Stimulated activated CD4-positive, alpha-beta T cell treated with anti-CD3 and anti-CD28 coated beads, Interleukin-12 subunit alpha, Interleukin-12 subunit beta, amount 100 ng/mL, for 24 hours (primary cell): ENCODE measurements at places on chromosomes 2 and 18.

DNA sequence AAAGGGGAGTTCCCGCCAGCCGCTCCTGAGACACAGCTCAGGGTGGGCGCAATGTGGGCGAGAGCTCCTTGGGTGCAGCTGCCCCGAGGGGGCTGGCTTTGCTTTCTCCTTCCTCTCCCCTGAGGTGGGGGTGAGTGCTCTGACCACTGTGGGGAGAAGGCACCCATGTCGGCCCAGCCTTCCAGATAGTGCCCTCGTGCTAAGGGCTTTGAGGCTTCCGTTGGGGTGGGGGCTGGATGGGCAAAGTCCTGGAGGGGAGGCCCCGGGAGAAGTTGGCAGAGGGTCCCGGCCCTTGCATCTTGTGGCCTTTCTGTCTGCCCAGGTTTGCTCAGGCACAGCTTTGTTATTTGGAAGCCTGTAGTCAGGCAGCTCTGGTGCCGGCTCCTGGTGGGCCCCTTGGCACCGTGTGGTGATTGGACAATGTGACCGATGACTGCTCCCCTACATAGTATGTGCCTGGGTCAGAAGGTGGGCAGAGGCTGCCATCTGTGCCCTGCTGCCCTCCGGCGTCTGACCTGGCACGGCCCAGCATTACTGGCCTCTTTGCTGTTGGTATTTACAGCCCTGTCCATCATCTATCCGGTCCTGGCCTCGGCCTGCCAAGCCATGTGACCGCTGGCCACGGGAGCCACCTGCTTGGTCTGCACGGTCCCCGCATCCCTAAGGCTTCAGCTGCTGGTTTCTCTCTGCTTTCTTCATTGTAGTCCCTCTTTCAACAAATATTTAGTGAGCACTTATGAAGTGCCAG, 50.8 kb downstream of the TWIST2 start:
- no peak for DNase-seq

- no peak for DNase-seq
Observed at GRCh38 chr2:172985139-172985892, 90.3 kb upstream of the MAP3K20 start.

DNA sequence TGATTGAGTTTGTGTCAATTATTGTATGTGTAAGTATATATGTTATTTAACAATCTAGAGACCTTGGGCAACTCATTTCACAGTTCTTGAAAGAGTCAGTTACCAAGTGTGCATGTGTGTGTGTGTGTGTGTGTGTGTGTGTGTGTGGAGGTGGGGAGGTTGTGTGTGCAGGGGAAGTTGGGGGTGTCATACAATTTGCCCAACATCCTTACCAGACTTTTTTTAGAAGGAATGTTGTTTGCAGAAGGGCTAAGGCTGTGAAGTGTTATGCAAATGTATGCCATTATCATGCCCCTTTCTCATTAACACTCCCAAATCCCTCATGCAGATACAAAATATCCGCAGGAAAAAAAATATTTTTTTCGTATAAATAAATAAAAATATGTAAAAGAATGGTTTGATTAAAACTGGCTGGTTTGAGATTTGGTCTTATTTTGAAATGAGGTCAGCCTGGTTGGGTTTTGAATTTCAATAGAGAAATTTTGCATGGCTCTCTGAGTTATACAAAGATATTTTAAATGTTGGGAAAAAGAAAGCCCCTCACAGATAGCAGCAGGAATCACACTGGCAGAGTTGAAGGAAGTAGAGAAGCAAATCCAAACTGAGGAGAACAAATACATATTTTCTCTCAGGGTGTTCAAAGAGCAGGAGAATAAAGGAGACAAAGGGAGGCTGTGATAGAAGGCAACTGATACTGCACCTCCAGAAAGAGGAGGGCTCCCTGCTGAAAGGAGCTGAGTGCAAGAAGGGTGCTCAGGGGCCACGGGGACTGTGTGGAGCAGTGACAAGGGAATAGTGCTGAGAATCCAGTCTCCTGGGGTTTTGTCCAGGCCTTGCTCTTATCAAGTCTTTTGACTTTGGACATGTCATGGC, 1365.5 kb upstream of the CELF4 start:
- no peak for DNase-seq

DNA sequence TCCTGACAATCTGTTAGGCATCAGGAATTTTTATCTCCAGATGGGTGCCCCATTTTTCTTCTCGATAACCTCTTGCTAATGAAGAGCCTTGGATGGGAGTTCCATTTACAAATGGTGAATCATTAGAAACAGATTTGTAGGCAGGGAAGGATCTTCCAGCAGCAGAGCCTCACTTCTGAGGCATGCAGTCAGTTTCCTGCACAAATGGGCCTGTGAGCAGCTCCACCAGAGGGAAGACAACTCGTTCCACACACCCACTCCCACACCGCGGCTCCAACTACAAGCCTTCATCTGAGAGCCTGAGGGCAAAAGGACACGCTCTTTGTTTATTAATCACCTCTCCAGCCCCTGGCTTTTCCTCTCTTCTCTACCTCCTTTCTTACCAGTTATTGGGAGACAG, 108.5 kb downstream of the CTAGE1 start:
- no peak for DNase-seq

DNA sequence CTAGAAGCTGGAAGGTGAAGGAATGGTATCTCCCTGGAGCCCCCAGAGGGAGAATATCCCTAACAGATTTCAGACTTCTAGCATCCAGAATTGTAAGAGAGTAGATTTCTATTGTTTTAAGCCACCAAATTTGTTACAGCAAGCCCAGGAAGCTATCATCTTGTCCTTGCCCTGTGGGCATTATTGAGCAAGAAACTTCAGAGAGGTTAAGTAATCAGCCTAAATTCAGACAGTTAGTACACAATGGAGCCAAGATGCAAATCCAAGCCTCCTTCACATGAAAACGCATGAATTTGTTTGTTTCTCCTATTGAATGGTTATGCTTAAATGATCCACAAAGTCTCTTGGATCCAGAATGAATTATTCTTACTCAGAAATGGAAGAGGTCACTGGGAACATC, 55.2 kb upstream of the TRIB2 start:
- DNase-seq = no peak

GRCh38 chr2:71802556-71802955, 345.1 kb downstream of the CYP26B1 start:
- no peak for DNase-seq

DNA sequence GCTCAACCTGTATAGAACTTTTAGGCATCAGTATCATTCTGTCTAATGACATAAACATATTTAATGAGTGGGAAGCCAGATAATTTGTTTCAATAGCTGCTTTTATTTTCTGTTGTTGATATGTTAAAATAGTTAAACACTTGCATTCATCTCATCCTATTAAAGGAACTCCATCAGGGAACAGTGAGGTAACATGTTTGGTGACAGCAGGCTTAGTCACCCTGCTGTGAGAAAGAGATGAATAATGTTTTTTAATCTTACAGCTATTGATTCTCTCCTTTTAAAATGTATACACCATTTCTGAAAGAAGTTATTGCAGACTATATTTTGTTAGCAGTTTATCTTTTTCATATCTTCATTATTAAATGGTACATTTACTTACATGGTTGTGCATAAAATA, 123.3 kb upstream of the CWC22 start:
- DNase-seq = no peak

- DNase-seq = no peak
Observed at GRCh38 chr2:37365669-37366068, 21.2 kb downstream of the QPCT start.

- no peak for DNase-seq
Observed at GRCh38 chr2:60523963-60524362, 29.5 kb downstream of the BCL11A start.

GRCh38 chr2:19632403-19632991, 269.3 kb downstream of the TTC32 start:
- no peak for DNase-seq

DNA sequence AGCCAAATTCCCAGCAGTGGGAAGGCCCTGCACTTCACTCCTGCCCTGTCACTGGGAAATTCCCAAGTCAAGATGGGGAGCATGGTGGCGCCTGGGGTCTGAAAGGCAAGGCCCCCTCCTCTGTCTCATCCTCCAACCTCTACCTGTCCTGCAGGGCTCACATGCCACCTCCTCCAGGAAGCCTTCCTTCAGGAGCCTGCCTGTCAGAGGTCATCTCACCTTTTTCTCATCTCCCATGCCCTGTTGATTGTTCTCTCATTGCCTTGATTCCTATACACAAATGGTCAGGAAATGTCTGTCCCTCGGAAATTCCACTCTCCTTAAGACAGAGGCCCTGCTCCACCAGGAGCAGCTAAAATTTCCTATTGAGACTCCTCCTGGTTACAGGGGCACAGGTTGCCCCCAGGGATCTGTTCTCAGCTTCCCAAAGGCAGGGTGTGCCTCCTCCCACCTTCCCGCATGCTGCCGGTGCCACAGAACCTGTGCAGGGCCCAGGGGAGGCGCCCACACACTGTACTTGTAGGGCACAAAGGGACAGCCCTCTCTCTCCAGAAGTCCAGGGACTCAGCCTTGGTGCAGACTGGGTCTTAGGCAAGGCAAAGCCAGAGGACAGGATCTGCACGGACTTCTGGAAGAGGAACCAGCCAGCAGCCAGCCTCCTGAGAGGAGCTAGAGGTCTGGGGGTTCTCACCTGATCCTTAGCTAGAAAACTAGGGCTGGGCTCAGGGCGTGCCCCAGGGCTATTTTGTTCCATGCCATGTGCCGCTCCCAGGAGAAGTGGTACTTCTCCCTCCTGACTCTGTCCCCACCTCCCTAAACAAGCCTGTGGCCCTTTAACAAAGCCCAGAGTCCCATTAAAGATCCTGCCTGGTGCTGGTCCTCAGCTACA, 12.9 kb downstream of the HES6 start:
- no peak for DNase-seq

GRCh38 chr2:167697948-167698347, 549.4 kb downstream of the STK39 start:
- DNase-seq = no peak
